ENCODE measurements at places on chromosomes 1 and 21. TPM values are rescaled to one million over a fixed set of nuclear protein-coding genes. Genes with fewer than 3 reads are reported as not detected.

DNA sequence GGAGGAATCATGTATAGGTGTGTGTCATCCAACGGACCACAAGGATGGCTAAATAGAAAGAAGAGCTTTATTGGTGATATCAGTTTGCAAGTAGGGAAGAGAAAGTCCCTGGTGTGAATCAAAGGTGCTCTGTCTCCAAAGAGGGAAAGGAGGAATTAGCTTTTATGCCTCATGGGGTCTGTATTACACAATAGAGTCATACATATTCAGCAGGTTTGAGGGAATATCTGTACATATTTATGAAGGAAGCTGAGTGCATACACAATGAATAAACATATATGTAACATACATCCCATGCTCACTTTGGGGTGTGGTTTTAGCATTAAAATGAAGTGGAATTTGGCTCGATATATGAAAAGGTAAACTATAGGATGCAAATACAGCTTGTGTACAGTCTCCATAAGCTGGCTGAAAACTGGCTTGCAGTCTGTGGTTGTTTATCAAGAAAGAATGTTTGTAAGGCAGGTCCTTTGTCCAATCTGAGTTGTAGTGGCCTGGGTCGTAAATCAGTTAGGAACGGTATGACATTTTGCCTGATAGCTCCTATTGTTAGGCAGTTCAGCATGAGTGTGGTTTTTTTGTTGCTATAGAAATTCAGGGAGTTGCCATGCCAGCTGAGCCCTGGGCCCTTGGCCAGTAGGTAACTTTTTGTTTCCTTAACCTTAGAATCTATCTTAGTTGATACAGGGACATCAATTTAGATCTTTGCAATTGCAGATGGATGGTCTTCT, 198.0 kb upstream of the ZP4 start:
- no peak for DNase-seq

DNA sequence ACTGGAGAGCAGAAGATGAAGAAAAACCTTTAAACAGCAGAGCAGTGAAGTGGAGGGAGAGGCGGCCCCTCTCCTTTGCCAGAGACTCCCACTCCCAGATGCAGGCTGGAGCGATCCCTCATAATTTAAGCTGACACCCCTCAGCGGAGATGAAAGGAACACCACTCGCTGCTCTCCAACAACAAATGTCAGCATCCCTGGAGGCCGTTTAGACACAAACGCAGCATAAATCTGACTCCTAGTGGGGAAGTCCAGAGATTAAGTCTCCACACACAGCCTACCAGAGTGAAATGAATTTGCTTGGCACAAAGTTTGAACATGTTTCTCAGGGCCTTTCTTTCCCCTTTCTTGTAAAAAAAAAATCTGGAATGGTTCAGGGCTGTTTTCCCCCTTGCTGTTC, 137.8 kb downstream of the LMX1A start:
- DNase-seq: peak; percentile 39

- DNase-seq: no peak
Measured at GRCh38 chr1:172477216-172477615, 33.3 kb upstream of the PIGC start.

DNA sequence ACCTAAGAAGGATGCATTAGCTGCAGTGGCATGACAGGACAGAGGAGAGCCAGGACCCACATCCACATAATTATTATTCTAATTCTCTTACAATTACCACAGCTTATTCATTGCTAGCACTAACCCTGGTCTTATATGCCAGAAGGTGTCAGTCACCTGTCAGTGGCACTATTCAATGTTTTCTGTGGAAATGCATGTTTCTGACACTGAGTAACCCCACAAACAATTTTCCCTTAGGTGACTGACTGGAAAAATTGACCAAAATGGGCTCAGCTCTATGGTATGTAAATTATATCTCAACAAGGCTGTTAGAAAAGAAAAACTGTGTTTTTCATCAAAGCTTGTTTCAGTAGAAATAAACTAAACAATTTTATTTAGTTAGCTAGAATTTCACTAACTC, 117.9 kb upstream of the KRTAP19-8 start:
- DNase-seq: no peak

DNA sequence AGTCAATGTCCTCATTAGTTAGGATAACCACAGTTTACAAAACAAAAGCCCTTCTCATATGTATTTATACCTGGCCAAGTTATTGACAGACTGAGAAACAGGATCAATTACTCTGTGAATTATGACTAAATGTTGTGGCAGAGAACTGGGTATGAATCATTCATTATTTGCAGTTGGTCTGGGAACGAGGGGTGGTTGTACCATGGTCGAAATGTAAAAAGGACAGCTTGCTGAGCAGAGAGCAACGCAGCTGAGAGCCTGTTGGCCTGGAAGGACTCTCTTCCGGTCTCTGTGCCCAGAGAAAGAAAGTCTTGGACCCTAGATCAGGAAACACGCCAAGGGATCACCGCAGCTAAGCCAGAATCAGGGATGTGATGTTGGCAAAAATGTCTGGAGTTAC, 169.6 kb downstream of the DISC1 start:
- DNase-seq: no peak

The PADI3 gene
- 1.1 TPM for total RNA-seq

GRCh38 chr1:226643177-226643576, 94.6 kb downstream of the STUM start:
- DNase-seq: peak; percentile 63

DNA sequence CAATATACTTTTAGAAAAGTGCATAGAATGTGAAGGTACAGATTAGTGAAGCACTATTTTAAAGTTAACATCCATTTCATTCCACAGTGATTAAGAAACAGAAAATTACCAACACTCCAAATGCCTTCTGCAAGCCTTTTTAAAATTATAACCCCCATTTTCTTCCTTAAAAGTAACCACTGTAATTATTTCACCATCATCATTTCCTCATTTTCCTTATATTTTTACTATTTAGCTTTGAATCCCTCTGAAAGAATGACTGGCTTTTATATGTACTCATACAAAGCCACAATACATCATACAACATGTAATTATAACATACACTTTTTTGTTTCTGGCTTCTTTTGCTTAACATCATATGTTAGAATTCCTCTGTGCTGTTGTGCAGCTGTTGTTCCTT, 6.5 kb upstream of the NEGR1 start:
- DNase-seq: no peak

DNA sequence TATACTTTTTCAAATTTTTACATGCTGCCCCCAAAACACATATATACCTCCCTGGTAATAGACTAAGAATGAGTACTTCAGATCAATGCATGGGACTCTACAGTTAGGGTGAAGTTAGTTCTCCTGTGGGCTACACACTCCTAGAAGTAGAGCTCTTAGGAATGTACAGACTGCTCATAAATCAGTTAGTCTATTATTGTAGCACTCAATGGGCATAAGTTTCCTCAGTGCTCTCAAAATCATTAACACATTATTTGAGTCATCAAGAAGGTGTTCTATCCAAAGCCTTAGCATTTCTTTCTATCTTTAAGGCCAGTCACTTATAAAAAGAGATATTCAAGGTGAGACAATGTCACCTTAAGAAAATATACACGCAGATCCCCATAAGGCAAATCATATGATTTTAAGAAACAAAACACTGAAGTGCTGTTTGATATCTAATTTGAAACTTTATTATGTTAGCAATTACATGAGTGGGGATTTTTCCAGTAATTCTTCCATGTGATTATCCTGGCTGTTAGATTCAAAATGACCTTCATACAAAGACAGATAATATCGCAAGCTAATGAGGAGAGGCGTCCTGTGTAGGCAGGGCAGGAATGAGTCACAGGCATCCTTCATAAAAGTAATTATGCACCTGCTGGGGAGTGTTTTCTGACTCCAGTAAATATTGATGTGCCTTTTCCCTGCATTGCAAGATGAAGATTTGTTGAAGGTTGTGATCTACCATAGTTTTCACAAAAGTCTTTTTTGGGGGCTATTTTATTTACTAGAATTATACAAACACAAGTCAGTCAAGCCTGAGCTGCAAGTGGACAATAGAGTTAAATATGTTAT, 167.2 kb upstream of the ATP1B1 start:
- DNase-seq: no peak

The IFI44 gene
- total RNA-seq: 14.7 TPM

DNA sequence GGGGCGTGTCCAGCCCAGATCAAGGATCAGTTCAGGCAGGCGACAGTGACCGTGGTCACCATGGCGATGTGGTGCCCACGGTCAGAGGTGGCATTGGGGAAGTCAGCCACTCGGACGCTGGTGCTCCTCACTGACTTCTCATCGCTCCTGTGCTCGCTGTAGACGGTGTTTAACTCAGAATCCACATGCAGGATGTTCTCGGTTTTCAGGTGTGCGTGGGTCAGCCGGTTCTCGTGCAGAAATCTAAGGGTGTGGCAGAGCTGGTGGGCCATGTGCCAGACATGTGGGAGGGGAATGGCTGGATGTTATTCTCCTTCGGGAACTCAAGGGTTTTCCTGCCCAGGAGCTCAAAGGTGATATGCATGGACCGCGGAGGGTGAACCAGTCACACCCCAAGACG, 11.7 kb downstream of the OR2AJ1 start:
- DNase-seq: no peak

The IL12RB2 gene
- 2.5 TPM for total RNA-seq

The UBE2G2 gene
- 80.2 TPM for total RNA-seq

- DNase-seq: peak; percentile 94
Measured at GRCh38 chr1:33342041-33342723, 21.3 kb upstream of the A3GALT2 start.

- DNase-seq: no peak
Measured at GRCh38 chr1:209720826-209721225, 16.2 kb downstream of the HSD11B1 start.

GRCh38 chr1:204925701-204926100, 55.0 kb downstream of the NFASC start:
- DNase-seq: no peak

- DNase-seq: no peak
Measured at GRCh38 chr1:173489149-173489600, 12.0 kb downstream of the PRDX6 start.

DNA sequence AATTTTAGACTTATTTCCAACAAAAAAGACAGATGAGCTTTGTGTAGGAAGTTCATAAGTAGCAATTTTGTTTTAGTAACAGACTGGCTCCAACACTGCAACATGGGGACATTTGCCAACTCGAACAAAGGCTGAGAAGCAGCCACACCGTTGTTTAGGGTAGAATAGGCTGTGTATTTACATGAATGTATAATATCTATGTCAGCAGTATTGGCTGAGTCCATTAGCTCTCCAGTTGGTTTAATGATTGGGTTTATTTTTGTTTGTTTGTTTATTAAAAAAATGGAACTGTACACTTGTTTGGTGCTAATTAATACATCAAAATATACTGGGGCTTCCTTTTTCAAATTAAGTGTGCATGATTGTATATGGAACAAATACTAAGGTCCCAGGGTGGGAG, 7.3 kb upstream of the TMCO2 start:
- DNase-seq: no peak

GRCh38 chr1:223708001-223708359, 4.4 kb upstream of the CAPN2 start:
- no peak for DNase-seq

DNA sequence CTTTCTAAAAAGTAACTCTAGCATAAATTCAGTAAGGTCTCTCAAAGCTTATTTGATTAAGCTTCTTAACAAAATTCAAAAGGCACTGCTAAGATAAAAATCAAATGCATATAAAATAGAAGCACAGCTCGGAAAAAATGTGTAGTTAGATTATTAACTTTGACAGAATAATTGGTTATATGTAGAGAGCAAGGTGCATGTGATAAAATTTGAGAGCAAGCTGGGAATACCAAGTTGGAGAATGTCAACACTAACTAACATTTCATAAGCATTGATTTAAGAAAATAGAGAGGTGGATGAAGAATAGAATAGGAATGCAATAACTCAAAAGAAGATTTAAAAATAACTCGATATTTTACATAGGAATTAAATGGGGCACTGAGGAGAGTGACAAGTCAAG, 204.5 kb upstream of the GREM2 start:
- DNase-seq: no peak

DNA sequence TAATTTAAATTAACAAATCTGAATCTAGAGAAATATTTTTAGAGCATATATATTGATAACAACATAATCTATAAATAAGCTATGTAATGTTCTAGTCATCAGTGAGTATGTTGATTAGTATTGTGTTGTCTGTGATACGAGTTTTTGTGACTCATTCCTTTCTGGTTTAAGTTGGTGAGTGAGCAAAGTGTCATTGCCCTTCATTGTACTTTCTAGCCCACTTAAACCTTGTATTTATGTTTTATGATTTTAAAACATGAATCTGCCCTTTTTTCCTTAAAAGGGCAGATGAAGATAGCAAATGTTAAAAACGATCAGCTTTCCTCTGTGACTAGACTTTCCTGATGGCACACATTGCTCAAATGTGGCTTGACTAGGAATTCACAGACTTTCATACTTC, 38.5 kb downstream of the MACO1 start:
- DNase-seq: no peak

The COL8A2 gene
- total RNA-seq: 39.8 TPM

The KCNA3 gene
- 0.72 TPM for total RNA-seq

DNA sequence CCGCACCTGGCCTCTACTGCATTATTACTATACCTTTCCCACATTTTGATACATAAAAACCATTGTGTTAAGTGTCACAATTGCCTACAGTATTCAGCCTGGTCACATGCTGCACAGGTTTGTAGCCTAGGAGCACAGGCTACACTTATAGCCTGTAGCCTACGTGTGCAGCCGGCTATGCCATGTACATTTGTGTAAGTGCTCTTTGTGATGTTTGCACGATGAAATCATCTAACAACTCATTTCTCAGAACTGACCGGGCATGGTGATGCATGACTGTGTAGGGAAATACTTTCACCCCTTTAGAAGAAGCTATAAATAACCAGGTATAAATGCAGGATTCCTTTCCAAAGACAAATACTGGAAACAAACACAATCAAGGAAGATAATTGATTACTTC, 12.1 kb downstream of the ERG start:
- no peak for DNase-seq

GRCh38 chr1:95650631-95651030, 416.6 kb downstream of the RWDD3 start:
- DNase-seq: no peak

GRCh38 chr1:2419416-2419815, 7.1 kb upstream of the PEX10 start:
- DNase-seq: no peak

The CR2 gene
- total RNA-seq: not detected

DNA sequence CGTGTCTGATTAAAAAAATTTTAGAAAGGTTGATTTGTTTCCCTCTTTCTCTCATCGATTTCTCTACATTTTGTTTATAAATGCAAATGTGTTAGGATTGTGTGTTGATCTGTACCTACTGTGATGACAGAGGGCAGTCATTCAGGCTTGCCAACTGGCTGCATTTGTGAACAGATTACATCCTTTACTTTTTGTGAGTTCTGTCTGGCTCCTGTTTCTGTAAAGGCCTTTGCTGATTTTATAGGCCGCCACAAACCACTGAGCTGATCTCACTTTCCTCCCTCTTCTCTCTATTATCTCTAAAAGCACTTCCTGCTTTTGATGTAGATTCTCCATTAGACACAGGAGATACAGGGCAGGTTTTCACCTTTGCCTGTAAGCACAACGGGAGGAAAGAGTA, 106.8 kb downstream of the ESRRG start:
- DNase-seq: no peak

The CD244 gene
- not detected for total RNA-seq

The EPHB2 gene
- 21.4 TPM for total RNA-seq
